Breast epithelium (tissue), 4 donors: ENCODE measurements at places on chromosomes 2 and 18. TPM values are rescaled to one million over a fixed set of nuclear protein-coding genes. Genes with fewer than 3 reads are reported as not detected.

The TANC1 gene
- total RNA-seq, result 62.3 TPM

The KDM3A gene
- total RNA-seq, result 79.0 TPM

- H3K36me3 ChIP-seq, result no peaks in the 10 kb centered on the region
- no peaks in the 10 kb centered on the region for H3K27me3 ChIP-seq
- no peak for DNase-seq
Observed at GRCh38 chr2:128792476-128793054, 473.9 kb upstream of the HS6ST1 start.

- DNase-seq, result no peak
- H3K27ac ChIP-seq, result no peak overlapping the region
- H3K36me3 ChIP-seq, result no peaks in the 10 kb centered on the region
Observed at GRCh38 chr2:184956856-184957255, 358.5 kb downstream of the ZNF804A start.

- no peak overlapping the region for H3K4me3 ChIP-seq
- no peaks in the 10 kb centered on the region for H3K4me1 ChIP-seq
- no peaks in the 10 kb centered on the region for H3K27me3 ChIP-seq
Observed at GRCh38 chr2:62653582-62654422, 51.7 kb upstream of the EHBP1 start.

DNA sequence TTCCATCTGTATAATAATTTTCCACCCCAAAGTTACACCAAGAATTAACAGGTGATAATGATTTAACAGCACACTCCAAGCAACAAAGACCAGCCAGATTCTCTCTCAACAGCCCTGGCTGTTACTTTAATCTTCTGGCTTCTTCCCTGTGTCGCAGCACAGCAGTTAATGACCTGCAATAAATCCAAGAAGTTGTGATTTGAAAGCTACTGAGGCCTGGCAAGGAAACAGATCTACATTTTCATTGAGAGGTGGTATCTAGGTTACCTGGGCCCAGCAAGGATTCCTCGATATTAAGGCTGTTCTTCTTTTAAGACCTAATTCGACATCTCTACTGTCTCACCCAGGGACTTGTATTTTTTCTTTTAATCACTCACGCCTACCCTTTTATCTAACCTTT, 433.8 kb downstream of the NBAS start:
- H3K36me3 ChIP-seq, result no peaks in the 10 kb centered on the region
- no peaks in the 10 kb centered on the region for H3K27me3 ChIP-seq
- no peaks in the 10 kb centered on the region for H3K4me1 ChIP-seq

GRCh38 chr2:205617905-205618304, 64.4 kb upstream of the NRP2 start:
- no peak overlapping the region for H3K27ac ChIP-seq
- H3K4me3 ChIP-seq, result no peak overlapping the region
- H3K27me3 ChIP-seq, result no peaks in the 10 kb centered on the region
- no peak for DNase-seq
